ENCODE measurements at places on chromosomes 12 and 14.

DNA sequence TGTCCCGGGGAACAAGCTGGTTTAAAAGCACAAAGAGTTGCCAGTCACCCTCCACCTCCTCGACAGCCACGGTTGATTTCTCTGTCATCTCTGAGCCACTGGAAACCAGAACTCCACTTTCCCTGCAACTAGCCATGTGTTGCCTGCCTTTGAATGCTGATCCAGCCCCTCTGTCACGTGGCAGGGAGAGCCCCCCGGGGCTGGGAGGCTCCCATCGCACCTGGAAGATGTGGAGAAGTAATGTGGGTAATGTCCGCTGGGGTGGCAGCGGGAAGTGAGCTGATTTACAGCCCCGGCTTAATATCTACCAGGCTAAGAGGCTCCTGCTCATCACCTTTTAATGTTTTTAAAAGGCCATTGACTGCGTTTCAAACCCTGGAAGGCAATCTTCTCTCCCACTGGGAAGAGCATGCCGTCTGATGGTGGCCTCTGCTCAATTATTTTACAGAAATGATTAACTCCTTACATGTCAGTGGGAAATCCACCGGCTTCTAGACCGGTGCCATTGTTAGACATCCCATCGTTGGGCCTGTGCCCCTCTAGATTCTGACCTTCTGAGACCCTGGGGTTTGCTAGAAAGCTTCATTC lies 7.4 kb downstream of the PRIMA1 start:
- DNase-seq, result no peak

DNA sequence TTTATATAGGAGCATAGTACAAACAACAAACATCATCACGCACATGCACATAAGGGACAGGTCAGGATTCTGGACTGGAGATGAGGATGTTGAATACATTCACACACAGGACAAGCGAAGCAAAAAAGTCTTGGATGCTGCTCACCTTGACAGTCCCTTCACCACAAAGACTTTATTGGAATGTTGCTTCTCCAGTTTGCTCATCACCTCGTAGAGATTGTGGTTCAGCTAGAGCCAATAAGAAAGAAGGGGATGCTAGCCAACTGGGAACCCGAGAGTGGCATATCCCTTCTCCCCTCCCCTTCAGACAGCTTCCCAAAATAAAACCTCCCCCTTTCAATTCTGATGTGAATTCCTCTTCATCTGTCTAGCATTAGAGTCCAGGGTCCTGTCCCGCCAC lies 25.4 kb upstream of the SMAGP start:
- DNase-seq, result no peak

GRCh38 chr14:78298298-78298697 lies 128.1 kb downstream of the NRXN3 start:
- no peak for DNase-seq

DNA sequence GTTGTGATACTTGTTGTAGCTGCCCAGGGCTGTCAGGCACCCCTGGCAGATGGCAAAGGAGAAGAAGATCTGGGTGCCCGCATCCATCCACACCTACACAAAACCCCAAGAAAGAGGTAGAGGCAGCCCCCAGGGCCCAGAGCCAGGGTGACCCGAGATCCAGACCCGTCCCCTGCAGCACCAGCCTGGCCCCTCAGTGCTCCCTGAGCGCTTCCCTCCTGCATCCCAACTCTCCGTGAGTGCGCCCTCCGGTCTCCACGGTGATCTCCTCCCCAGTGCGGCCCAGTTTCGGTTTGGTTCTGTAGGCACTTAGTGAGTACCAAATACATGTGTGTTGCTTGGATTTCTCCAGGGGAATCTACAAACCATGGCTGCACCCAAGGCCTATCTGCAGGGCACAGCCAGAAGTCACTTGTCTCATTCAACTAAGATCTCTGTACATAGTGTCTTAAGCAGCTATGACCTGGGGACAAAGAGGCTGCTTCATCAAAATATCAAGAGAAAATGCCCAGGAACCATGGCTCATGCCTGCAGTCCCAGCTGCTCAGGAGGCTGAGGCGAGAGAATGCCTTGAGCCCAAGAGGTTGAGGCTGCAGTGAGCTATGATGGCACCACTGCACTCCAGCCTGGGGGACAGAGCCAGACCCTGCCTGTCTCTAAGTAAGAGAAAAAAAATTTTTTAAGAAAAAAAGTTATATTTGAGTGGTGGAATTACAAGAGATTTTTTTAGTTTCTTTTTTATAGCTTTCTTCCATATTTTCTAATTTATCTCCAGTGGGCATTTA lies 15.9 kb downstream of the SLC6A12 start:
- no peak for DNase-seq

- no peak for DNase-seq
These were observed 9.6 kb upstream of the FLVCR2 start for GRCh38 chr14:75568791-75569190.

DNA sequence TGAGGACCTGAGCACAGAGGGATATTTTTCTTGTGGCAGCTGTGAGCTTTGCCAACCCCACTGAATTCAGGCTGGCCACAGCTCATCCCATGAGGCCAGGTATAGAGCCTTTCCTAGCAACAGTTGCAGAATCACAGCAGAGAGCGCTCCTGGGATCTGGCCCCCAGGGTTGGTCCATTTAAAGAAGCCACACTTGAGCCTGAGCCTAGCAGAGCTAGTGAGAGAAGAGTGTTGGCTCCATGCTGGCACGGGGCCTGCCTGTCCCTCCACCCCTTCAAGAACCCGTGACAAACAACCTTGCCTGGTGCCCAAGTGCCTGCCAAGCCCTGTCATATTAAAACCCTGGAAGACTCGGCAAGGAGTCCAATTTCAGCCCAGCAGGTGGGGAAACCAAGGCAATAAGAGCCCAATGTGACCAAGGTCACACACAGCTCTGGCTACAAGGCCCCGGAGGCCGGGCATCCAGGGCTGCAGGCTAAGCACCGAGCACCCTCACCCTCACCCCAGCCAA lies 91.6 kb downstream of the LRRC74A start:
- peak; percentile 93 for DNase-seq

DNA sequence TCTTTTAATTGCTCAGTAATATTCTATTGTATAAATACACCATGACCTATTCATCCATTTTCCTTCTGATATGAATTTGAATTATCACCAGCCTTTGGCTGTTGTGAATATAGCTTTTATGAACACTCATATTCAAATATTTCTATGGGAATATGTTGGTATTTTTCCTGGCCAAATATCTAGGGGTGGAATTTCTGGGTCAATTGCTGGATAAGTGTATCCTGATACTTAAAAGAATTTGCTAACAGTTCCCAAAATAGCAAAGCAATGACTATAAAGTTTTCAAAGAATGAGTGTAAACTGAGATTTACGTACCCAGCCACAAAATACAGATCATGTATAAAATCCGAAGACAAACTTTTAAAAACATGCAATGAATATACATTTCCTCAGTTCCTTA lies 148.7 kb upstream of the CLEC14A start:
- no peak for DNase-seq

DNA sequence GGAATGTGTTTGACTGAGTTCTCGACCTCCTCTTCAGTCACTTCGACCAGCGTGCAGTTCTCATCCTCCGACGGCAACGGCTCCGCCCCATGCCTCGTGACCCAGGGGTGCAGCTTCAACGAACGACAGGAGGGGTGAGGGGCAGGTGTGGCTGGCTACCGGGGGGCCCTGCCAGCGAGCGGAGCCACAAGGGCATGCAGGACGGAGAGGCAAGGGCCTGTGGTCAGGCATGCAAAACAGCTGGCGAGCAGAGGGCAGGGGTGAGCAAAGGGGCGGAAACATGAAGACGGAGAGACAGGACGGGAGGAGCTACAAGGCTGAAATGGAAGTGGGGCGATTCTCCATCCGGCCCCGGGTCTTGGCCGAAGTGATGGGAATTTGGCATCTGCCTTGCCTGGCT lies 38.7 kb downstream of the P2RX4 start:
- no peak for DNase-seq

- DNase-seq, result peak; percentile 64
These were observed 44.5 kb downstream of the MAP1LC3B2 start for GRCh38 chr12:116603546-116604177.

DNA sequence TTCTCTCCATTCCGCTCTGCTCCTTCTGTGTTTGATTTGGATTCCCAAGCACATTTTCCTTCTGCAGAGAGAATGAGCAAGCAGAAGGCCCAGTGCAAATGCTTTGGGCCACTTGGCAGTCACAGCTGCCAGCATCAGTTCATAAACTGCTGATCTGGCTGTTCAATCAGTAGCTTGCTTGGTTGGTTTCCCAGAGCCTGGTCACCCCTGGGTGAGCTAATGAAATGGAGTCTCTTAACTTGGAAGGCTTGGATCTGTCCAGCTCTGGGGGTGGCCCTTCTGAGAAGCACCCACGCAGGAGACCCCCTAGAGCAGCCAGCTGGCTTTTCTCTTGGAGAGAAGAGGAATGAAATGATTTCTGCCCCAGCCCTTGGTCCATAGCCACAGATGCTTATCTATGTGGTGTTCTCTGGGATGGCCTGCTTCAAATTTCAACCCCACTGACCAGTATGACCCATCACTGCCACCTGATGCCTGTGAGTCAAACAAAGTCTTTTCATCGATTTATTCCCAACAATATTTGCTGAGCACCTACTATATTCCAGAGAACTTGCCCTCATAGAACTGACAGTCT lies 30.3 kb downstream of the FAIM2 start:
- DNase-seq, result no peak

GRCh38 chr12:98345308-98345876 lies 170.0 kb upstream of the TMPO start:
- no peak for DNase-seq

DNA sequence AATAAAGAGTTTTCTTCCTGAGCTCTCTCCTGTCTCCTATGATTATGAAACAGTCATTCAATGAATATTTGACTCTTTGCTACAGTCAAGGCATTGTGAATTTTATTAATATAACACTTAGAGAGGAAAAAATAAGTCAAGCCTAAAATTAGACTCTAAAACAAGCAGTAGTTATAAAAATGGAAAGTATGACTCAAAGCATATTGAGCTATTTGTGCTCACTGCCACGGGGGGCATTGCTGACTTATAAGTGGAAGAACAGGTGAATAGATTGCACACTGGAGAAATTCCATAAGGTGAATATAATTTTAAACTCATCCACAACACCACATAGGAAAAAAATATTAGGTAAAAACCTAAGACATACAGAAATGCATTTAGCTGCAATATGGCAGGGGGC lies 87.7 kb upstream of the CCDC196 start:
- no peak for DNase-seq

- DNase-seq, result no peak
These were observed 25.7 kb downstream of the TRAF3 start for GRCh38 chr14:102802834-102803523.

DNA sequence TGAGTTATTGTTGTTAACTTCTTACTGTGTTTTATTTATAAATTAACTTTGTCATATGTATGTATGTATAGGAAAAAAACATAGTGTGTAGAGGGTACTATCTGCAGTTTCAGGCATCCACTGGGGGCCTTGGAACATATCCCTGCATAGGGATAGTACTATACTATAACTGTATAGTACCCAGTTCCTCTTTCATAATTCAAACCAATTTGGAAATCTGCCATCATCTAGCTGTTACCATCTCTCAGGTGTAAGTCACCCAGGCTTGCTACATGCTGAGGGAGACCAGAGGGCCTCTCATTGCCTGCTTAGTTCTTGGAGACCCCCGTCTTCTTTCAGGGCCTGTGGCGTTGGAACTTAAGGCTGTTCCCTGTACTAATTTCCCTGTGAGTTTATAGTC lies 12.9 kb upstream of the DCD start:
- DNase-seq, result no peak

DNA sequence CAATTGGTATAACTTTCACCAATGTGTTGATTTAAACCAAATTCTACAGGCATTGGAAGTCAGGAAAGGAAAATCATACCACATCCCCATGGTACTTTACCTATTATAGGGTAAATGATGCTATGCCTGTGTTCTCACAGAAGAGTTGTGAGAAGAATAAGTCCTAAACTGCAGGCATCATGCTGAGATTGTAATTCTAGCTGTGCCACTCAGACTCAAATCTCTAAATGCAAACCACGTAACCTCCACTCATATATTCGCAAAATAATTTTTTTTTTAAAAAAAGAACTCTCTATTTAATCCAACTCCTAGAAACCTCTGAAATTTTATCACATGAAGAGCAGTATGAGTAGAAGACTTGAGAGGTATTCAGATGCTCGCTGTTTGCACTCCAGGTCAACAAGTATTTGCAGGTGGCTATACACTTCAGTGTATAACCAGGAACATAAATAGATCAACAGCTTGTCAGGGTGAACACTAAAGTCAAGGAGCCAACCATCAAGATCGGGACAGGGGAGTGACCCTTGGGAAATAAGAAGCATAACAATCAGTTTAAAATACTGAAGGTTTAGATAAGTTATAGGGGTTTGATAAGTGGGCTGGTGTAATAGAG lies 110.1 kb downstream of the SLC25A21 start:
- no peak for DNase-seq

DNA sequence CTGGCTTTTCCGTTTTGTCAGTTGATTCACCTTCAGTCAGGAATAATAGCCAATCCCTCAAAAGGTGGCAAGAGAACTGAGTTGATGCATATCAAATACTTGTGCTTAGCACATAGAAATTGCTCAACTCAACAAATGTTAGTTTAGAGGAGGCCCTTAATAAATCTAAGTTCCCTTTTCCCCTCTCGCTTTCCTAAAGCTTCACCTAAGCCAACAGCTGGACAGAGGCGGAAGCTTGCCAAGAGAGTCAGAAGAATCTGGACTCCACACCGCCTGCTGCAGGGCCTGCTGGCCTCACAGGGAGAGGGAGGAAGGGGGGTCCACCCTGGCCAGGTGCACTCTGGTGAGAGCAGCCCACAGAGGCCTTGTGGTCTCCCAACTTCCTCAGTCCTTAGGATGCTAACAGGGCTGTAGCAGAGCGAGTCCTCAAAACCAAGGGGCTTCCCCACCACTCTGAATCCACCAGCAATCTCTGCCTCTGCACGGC lies 213.1 kb downstream of the CHST11 start:
- no peak for DNase-seq

GRCh38 chr14:97164021-97164420 lies 366.8 kb downstream of the VRK1 start:
- peak; percentile 19 for DNase-seq

DNA sequence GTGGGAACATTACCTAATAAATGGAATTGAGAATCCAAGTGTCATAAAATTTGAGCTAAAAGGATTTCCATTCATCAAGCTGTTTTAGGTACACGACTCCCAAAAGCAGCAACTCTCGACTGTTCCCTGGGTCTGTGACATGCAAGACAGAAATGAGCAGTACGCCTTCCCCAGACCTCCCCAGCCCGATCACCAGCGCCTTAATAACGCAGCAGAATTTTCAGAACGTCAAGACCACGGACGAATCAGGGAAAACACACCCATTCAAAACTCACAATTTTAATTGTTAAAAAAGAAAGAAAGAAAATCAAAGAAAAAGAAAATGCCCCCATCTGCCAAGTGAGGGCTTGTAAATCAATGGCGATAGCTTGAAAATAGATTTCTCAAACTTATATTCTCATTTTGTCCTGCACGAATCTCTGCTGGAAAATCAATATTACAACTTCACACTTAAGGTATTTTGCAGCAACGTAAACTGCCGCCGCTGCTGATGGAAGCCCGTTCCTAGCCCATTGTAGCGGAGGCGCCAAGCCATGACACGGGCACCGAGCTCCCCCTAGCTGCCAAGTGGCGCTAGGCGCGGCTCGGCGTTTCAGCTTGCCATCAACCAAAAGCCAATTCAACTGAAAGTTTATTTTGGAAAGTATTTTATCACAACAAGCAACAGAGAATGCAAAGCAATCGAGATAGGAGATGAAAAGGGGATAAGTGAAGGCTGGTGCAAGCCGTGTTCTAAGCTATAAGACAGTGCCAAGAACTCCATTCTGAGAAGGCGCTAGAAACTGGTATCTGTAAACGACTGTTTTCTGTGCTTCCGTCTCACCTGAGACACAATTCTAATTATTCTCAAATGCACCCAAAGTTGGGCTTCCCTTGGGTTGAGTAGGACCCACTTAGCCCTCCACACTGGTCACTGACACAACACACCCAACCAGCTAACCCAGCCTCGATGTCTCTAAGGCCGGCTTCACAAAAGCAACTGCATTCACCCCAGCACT lies 5.5 kb downstream of the BCL11B start:
- DNase-seq, result peak; percentile 91
